ENCODE measurements at places on chromosomes 7 and 10.

DNA sequence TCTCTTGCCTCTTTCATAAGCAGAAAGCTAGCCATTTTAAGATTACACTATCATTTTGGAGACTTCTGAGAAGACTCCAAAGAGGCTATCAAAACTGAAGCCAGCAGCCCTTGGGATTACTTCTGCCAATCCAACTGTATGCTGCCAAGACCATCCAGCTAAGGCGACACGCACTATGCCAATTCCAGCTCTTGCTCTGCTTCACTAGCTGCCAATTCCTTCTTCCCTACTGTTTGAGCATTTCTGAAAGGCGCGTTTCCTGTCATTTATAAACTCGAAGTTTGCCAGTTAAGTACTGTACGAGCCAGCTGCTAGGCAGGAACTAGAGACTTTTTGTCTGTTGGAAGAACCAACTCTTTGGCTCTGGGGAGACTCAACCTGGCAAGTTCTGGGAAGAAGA is 36.5 kb downstream of the MALSU1 start:
- DNase-seq = no peak

DNA sequence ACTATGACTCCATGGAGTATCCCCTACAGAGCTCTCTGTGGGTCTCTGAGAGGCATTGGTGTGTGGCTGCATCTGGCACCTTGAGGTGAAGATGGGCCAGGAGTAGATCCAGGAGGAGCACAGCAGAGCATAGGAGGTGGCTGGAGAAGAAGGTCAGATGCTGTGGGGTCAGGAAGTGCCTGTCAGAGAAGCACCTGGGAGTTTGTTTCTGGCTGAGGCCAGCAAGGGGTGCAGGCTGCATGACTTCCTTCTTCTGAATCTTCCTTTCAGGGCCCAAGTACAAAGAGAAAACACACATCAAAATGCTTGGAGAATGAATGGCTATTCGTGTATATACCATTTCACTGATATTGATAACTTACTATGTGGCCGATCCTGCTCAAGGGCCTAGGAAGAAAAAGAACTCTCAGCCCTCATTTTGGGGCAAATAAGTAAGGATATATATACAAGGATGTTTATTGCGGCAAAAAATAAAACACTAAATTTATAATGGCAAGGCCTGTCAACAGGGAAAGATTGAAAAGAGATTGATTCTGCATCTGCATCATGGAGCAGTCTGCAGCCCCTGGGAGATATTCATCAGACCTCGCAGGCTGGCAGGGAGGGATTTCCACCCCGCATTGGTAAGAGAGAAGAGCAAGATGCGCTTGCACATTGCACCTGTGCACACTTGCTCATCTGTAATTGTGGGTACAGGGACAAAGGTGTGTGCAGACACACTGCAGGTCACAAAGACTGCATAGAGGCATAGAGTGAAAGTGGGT is 39.2 kb downstream of the PTPRE start:
- no peak for DNase-seq

GRCh38 chr10:2392145-2392812 is 655.0 kb upstream of the ADARB2 start:
- no peak for DNase-seq

DNA sequence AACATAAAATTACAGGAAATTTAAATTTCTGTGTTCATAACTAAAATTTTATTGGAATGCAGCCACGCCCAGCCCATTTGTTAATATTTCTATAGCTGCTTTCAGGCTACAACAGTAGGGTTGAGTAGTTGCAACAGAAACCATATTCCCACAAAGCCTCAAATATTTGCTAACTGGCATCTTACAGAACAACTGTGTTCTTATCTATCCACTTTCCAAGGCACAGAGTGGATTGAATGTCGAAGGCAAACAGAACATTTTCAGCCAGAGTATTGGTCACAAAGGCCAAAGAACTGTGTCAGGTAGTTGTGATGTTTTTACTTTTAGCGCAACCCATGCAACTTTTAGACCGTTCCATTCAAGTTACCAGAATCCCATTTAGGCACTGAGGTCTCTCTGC is 51.1 kb upstream of the OPN4 start:
- no peak for DNase-seq

DNA sequence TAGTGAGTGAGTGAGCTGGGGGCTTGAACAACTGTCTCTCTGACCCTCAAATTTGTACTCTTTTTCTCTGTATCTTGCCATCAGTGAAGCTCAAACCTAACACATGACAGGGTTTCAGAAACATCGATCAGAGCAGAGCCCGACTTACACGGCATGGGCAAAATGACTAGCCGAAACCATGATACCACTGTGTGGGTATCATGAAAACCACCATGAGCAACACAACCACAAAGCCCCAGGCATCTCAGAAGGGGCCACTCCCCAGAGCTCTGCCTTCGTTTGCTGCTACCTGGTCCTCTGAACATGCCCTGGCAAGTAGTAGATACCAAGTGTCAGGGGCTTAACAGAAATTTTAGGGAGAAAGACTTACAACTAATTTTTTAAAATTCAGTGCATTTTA is 308.5 kb downstream of the WDR11 start:
- DNase-seq = no peak

GRCh38 chr10:26612151-26612915 is 85.2 kb upstream of the PDSS1 start:
- no peak for DNase-seq

All from osteocyte (in vitro differentiated cells).